ENCODE measurements at places on chromosomes 7 and 10.

DNA sequence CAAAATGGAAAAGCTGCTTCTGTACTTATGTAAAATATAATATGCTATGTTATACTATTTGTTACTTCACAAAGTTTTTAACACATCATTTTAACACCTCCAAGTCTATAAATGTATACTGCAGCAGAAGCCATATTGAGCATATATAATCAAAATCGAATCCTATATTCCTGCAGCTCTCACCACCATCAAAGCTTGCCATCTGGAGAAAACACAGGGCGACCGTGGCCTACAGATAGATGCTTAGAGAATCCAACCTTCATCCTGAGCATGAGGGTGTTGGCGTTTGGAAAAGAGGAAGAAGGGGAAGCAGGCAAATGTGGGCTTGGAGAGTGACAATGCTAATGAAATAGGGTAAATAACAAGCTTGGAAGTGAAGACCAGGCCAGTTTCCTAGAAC, 258.8 kb upstream of the IMMP2L start:
- no peak for DNase-seq

DNA sequence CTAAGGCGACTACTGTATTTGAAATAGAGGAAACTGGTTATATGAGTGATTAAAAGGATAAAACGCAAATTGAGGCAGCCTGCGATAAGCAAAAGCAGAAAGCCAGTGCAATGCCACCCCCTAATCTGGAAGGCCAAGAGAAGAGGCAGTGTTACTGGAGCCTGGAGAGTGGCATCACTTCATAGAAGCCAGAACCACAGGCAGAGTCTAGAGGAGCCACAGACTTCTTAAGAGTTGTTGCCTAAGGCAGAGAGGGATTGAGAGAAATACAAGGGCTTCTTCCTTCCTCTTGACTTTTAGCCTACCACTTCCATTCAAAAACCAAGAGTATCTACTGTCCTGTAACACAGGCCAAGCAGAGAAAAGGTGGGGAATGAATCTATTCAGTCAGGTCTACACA, 94.9 kb upstream of the SKAP2 start:
- DNase-seq: no peak

GRCh38 chr10:101906586-101907183, 63.1 kb upstream of the KCNIP2 start:
- DNase-seq: no peak

GRCh38 chr10:95976362-95977229, 66.8 kb upstream of the CCNJ start:
- no peak for DNase-seq

- DNase-seq: no peak
Measured at GRCh38 chr7:74480861-74481417, 27.2 kb downstream of the GTF2IRD1 start.

DNA sequence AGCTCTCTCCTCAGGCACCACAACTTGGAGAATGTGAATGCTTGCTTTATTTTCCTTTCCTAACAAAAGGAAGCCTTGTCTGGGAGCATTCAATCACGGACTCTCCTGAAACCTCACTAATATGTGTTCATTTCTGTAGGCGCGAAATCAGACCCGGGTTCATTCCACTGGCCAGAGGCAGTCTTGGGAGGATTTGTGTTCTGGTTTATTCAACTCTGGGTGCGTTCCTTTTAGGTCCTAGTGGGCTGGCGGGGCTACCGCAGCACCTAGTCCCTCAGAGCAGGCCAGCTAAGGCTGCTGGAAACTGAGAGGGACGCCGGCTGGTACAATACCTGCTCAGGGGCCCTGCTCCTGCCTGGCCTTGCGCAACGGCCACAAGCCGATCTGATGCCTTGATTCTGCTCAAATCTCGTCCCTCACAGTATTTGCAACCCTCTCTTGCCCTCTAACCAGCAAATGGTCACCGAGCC, 7.5 kb downstream of the HOXA4 start:
- no peak for DNase-seq

DNA sequence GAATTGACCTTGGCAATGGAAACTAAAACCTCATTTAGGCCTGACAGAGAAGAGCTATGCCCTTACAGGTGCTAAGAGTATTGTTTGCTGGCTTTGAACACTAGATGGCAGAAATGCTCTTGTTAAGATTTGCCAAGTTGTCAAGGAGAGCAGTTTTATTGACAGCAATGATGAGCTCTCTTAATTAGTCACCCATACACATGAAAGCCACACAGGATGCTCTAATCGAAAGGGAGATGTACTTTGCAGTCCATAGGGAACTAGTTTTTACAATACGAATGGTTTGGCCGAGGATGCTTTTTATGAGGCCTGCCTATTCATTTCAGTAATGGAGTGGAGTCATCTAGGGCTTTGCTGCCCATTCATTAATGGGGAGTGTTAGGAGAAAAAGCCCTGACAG, 45.4 kb upstream of the MBL2 start:
- no peak for DNase-seq

DNA sequence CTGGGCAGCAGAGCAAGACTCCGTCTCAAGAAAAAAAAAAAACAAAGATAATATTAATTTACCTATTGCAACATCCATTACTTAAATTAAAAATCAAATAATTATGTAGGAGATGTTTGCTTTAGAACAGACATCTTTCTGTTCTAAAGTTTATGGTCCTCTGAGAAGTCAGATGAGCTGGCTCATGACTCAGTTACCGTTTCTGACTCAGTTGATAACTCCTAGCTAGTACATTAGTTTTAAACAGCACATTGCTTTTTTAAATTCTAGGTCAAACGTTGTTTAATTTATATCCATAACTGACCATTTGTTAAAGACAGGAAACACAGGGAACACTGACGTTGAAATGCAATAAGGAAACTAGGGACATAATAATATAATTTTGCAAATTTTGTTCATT, 162.7 kb downstream of the ETV1 start:
- no peak for DNase-seq

GRCh38 chr7:150374026-150374425, 5.1 kb upstream of the ZNF775 start:
- DNase-seq: no peak

GRCh38 chr10:7350541-7351195, 60.2 kb downstream of the SFMBT2 start:
- DNase-seq: no peak

DNA sequence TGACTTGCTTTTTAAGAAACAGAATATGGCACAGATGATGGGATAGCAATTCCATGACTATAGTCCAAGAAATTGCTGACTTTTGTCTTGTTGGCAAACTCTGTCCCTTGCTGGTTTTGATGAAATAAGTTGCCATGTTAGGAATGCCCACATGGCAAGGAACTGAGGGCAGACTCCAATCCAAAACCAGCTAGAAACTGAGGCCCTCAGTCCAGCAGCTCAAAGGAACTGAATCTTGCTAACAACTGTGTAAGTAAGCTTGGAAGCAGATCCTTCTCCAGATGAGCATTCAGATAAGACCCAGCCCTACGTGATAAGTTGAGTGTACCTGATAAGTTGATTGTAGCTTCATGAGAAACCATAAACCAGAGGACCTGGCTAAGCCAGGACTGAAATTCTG, 64.3 kb upstream of the BMPER start:
- no peak for DNase-seq

DNA sequence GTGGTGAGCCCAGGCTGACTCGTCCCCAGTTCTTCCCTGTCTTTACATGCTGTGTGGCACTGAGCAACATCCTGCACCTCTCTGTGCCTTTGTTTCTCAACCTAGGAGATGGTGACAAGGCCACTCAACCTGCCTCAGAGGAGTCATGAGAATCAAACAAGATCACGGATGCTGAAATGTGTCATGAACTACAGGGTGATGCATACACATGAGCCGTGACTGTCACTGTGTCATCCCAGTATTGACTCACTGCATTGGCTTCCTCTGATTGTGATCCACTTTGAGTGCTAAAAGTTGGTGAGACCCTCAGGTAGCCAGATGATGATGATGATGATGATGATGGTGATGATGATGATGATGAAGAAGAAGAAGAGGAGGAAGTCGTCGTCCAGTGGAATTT, 11.5 kb downstream of the C10orf71 start:
- no peak for DNase-seq

GRCh38 chr7:20298486-20298901, 32.2 kb upstream of the ITGB8 start:
- no peak for DNase-seq

GRCh38 chr10:1605121-1605520, 132.2 kb downstream of the ADARB2 start:
- no peak for DNase-seq

DNA sequence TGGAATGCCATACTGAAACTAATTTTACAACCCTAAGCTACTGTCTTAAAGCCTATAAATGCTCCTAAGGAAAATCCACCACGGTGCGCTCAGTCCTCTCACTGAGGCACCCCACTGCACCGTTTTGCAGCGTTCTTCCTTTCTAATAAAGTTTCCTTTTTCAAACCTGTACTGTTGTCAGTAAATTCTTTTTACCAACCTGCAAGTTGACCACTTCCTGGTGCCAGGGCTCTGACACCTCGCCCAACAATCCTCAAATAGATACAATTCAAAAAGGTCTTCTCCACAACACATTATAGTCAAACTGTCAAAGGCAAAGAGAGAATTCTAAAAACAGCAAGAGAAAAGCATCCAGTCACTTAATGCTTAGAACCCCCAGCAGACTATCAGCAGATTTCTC, 42.8 kb downstream of the HERPUD2 start:
- DNase-seq: no peak

GRCh38 chr10:52682766-52683165, 89.8 kb downstream of the MBL2 start:
- no peak for DNase-seq

- DNase-seq: no peak
Measured at GRCh38 chr7:34123316-34123715, 218.0 kb downstream of the BMPER start.

GRCh38 chr10:106957823-106958588, 206.5 kb downstream of the SORCS1 start:
- DNase-seq: no peak

DNA sequence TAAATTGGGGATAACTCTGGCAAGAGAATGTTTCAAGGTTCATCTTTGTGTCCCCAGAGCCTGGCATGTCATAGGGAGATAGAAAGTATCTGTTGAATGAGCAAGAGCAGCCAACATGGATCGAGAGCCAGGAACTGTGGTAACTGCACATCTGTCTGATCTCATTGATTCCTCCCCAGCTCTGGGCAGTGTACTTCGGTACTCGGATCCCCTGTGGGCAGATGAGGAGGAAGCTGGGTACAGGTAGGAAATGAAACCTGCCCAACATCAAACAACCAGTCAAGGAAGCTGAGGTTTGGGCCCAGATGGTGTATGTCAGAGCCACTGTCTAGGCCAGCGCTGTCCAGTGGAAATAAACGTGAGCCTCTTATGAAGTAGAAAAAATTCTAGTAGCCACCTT, 76.4 kb downstream of the GRK5 start:
- no peak for DNase-seq
